ENCODE measurements at places on chromosomes 11 and 22.

GRCh38 chr11:99160447-99160846, 139.7 kb downstream of the CNTN5 start:
- no peak for DNase-seq

GRCh38 chr11:110883256-110883655, 171.0 kb upstream of the ARHGAP20 start:
- no peak for DNase-seq

GRCh38 chr11:16613512-16614381, 124.7 kb upstream of the C11orf58 start:
- DNase-seq = peak; percentile 78

DNA sequence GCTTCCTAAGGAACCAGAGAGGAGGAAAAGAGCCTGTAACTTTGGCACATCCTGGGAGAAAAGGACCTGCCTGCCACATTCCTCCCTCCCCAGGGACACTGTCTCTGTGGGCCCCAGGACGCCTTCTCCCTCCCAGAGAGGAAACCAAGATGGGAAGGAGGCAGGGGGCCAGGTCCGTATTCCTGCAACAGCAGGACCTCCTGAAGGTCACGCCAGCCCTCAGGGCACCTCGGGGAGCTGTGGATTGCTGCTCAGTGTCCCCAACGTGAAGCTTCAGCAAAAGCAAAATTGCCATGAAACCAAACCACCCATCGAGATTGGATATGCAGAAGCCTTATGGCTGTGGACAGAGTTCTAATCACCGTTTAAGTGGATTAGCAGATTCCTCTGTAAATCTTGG, 86.7 kb downstream of the ARHGAP8 start:
- DNase-seq = no peak

DNA sequence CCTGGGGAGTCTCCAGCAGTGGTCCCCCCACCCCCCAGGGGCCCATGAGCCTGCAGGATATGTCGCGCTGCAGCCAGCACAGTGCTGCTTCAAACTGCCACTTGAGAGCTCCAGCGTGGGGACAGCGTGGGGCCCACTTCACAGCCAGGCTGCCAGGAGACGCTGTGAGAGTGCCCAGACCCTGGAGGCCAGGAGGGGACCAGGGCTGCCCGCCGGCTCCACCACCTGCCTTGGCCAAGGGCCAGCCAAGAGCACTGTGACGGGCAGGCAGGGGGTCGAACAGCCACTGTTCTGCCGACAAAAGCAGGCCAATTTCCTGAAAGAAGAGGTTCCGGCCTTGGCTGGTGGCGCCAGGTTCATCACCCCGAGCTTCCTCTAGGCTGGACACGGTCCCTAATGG, 60.2 kb downstream of the FLRT1 start:
- DNase-seq = no peak

GRCh38 chr11:120969993-120970392, 53.9 kb upstream of the TBCEL start:
- DNase-seq = no peak

DNA sequence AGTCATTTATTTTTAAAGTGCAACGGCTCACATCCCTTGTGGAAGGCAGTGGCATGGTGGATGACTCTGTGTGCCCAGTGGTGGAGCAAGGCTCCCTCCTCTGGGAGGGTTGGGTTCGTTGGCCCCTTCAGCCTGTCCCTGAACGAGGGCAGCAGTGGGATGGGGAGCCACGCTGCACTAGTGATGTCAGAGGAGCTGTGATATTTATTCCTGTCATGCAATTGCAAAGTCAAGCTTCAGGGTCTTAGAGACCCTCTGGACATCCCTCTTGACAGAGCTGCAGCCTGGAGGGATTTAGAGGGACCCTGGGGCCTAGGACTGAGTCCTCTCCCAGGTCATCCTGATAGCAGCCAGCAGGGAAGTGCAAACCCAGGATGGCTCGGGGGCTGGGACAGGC, 78.2 kb upstream of the NARS2 start:
- no peak for DNase-seq

DNA sequence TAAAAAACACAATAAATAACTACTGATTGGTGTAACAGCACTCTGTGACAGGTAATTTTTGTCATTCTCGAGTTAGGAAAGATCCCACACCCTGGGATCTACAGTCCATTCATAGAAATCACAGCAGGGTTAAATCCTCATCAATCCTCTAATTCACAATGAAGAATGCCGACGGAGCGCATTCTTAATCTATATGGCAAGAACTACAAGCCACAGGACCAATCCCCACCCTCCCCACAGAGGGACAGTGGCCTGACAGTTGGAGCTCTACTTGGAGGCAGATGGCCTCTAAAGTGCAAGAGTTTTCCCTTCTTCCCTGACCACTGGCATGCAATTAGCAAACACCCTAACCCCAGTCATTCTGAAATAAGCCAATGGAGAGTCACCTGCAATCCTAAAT, 34.2 kb downstream of the TCF20 start:
- no peak for DNase-seq

GRCh38 chr11:35794850-35795249, 132.3 kb downstream of the TRIM44 start:
- DNase-seq = no peak
